ENCODE measurements at places on chromosomes 5 and 9.

DNA sequence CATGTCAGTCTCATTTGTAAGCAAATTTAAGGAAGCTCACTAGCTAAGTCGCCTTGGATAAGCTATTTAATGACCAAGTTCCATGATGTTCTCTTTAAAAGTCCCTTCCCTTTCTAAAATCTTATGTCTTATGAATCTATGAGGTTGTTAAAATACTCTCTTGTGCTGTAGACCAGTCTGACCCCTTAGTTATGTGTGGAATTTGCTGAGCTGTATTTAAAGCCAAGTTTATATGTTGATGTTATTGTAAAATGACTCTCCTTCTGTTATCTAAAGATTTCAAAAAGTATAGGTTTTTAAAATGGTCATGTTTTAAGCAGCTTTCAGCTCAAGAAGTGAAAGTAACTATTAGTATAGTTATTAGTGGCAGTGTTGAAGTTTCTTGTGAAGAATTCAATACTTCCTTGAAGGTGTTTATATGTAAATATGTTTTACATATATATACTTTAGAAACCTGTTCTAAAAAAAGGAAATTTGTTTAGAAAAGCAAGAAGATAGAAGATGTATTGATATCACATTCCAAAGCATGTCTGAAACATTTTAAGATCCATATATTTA is 92.2 kb downstream of the CDC42SE2 start:
- no peak for DNase-seq

DNA sequence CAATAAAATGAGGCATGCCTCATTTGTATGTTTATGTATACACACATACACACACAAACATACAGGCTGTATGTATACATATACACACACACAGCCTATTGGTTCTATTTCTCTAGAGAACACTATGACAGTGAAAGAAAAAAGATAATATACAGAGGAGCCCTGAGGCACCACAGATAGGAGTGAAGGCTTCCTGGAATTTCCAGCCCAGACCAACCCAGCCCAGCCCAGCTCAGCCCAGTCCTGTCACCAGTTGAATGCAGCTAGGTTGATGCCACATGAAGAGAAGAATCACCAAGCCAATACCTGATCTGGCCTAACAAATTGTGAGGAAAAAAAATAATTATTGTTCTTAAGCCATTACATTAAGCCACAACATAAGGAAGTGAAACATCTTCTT is 126.9 kb upstream of the PDE4D start:
- no peak for DNase-seq

GRCh38 chr9:22215521-22215920 is 206.4 kb upstream of the CDKN2B start:
- no peak for DNase-seq

DNA sequence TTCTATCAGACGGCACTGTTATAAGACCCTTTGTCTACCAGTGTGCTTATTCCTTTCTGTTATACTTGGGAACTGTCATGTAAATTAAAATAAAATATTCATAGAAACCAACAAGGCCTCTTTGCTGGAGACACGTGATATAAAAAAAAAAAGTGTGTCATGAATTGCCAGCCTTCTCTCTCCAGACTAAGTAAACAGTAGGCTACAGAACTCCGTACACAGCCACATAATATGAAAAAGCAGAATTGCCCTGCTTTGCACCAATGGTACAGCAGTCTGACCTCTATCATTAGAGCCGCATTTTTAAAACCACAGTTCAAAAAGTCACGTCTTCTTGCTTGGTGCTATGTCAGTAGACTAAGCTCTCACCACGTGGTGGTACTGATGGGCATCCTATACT is 231.3 kb downstream of the SEMA5A start:
- no peak for DNase-seq

DNA sequence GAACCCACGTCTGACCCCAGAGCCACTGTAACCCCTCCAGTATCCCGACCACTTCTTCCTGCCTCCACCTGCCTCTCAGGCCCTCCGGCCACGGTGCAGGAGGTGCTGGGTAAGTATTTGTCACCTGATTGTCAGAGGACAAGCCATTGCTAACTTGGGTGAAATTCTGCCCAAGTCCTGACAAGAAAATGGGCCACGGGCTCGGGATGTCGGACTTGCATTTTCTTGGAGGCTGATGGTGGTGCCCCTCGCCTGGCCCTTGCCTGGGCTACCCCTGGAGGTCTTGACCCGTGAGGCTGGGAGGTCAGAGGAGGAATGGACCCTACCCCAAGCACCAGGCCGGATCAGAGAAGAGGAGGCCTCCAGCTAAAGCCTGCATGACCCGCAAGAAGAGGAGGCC is 149.7 kb upstream of the COL5A1 start:
- no peak for DNase-seq

- DNase-seq: no peak
These were observed 188.4 kb upstream of the MAST4 start for GRCh38 chr5:66407765-66408164.

DNA sequence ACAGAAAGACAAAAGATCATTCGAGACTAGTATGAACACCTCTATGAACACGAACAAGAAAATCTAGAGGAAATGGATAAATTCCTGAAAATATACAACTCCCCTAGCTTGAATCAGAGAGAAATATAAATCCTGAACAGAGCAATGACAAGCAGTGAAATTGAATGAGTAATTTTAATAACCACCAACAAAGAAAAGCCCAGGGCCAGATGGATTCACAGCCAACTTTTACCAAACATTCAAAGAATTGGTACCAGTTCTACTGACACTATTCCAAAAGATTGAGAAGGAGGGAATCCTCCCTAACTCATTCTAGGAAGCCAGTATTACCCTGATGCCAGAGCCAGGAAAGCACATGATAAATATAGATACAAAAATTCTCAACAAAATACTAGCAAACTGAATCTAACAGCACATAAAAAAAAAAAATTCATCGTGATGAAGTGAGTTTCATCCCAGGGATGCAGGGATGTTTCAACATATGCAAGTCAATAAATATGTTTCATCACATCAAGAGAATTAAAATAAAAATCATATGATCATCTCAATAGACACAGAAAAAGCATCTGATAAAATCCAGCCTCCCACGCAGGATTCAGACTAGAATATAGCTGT is 25.2 kb upstream of the PTGER4 start:
- DNase-seq: no peak

- DNase-seq: no peak
These were observed 21.2 kb upstream of the MARCHF6 start for GRCh38 chr5:10332301-10332700.

All from NCI-H226 (cell line).